ENCODE measurements at places on chromosomes 4 and X.
A peak's percentile ranks its signal among the peaks of the same experiment; 100 is the strongest.

GRCh38 chr4:69458184-69458826 is 37.4 kb downstream of the UGT2B4 start:
- DNase-seq = no peak

GRCh38 chr4:127236889-127237288 is 395.9 kb upstream of the INTU start:
- DNase-seq = no peak

DNA sequence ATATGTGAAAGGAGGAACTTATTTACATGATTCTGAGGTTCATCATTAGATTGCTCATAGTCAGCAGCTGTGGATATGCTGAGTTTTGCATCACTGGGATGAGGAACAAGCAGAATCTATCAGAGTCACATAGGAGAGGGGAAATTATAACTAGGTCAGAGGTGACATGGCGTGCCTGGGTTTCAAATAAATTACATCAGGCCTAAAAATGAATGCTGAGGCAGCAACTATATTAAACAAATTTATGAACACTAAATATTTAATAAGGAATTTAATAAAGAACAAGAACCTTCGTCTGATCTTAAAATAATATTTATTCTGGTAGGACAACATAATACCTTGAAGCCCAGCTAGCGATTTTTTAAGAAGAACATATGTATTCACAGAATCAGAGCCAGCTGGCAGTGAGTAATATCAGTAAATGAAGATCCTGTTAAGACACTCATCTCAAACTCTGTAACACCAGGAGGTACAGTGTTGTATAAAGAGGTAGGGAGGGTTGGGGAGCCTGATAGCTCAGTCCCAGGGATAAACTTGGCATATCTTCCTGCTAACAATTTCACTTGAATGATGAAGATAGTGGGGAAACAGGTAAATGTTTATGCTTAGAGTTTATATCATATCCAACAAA is 60.9 kb upstream of the HS3ST1 start:
- no peak for DNase-seq

DNA sequence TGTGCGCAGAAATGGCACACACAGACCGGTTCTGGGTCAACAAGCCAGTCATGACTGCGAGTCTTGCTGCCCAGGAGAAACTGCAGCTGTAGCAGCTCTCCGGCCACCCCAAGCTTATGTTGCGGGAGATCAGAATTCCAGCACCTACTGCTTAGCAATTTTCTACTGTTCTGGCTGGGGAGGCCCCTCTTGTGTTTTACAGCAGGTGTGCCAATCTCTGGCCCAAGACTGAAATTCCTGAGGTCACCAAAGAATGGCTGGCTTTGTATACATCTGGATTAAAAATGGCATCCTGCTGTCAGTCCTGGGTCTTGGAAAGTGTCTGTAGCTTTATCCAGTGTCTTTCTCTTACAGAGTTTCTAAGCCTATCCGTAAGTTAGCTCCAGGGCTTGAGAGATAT is 68.9 kb upstream of the TRAM1L1 start:
- DNase-seq = no peak

DNA sequence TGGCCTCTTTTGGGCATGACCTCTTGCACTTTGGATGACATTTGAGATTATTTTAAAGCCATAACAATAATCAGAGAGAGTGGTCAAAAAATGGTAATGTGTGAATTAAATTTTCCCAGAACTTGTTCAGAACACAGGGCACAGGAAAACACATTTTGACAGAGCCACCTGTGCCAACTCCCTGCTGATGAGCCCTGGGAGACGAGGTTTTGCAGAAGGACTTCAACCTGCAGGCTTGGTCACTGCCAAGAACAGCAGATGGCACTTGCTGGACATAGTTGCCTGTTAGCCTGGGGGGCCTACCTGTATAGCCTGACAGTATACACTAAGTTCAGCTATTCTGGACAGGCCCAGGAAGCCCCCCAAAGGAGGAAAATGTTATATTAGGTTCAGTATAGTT is 277.8 kb upstream of the EMCN start:
- DNase-seq = no peak

DNA sequence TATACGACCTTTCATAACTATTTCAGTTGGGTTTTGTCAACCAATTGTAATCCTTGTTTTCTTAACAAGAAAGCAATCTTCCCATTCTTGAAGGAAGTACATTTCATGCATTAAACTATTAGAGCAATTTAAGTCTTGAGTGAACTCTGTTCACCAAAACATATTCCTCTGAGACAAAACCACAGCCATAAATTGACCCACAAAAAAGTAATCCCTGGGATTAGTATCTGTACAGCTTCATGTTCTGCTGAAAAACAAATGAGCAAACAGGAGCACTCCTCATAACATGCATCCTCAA is 207.0 kb upstream of the PDE5A start:
- DNase-seq = no peak

DNA sequence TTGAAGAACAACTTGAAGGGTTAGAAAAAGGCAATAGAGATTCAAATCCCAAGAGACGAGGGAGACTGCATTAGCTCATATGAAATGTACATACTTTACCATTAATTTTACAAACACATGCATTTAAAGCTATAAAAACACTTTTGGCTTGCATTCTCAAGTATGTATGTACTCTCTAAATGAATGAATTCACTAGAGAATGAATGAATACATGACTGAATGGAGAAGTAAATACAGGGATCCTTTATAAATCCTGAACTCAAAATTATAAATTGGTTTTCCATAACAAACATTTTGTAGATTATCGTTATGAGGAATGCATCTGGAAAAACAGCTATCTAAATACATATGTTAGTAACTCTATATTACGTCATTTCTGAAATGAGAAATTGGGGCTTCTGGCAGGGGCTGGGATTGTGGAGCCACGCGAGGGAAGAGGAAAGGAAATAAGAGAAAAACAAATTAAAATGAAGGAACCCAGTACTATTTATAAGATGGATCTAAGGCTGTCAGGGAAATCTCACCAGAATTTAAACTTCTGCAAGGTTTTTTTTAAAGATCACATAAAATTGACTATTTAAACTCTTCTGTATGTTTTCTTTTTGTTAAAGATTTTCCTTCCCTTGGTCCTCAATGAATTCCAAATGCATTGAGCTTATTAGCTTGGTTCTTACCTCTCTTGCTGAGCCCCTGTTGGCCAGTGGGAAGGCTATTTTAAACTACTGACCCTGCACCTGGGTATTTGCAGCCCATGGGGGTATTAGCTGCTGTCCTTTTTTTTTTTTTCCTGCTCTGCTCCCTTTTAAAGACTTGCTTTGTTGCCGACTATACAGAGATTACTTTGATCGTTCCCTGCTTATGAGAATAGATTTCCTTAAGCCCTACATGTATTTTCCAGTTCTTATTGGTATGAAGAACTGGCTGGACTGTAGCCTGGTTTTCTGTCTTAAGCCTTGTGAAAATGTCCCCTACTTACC is 207.8 kb downstream of the ADGRL3 start:
- no peak for DNase-seq

GRCh38 chr4:173490256-173490655 is 39.8 kb downstream of the HAND2 start:
- no peak for DNase-seq

- no peak for DNase-seq
Observed at GRCh38 chr4:163638909-163639308, 144.4 kb downstream of the TMA16 start.

- DNase-seq = no peak
Observed at GRCh38 chr4:46986922-46987638, 6.3 kb downstream of the GABRA4 start.

GRCh38 chr4:168453146-168453545 is 27.1 kb downstream of the DDX60L start:
- no peak for DNase-seq

- DNase-seq = no peak
Observed at GRCh38 chrX:13085526-13085925, 41.1 kb upstream of the FAM9C start.

DNA sequence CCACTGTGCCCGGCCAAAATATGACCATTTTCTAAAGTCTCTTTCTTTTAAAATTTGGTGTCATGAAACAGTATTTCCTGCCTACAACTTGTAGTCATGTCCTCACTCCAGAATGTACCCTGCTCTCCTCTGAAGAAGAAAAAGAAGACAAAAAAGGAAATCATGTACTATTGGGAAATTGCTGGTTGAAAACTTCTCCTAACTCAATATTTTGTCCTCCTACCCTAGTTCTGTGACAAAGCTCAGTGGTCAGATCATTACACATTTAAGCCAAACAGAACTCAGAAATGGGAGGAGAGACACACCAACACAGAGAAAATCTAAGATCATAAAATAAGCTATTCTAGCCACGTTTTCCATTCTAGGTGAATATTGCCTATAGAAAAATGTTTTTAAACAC is 127.7 kb downstream of the IRF2 start:
- no peak for DNase-seq

DNA sequence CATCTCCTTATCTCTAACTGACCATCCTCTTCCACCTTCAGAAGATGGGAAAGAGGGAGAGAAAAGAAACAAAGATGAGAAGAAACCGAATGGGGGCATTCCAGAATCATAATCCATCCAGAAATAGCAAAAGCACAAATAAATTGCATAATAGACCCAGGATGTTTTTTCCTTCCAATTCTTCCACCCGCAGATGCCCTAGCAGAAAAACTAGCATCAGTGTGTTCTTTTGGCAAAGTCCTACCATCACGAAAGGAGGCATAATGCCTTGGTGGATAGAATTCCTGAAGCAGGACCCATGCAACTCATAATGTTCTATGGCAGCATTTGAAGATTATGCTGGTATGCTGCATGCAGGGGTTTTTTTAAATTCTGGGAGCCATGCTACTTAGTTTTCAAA is 279.2 kb downstream of the PPP3CA start:
- no peak for DNase-seq

- no peak for DNase-seq
Observed at GRCh38 chr4:106340774-106341173, 24.4 kb downstream of the AIMP1 start.

- DNase-seq = no peak
Observed at GRCh38 chrX:63424063-63424462, 72.9 kb upstream of the SPIN4 start.

DNA sequence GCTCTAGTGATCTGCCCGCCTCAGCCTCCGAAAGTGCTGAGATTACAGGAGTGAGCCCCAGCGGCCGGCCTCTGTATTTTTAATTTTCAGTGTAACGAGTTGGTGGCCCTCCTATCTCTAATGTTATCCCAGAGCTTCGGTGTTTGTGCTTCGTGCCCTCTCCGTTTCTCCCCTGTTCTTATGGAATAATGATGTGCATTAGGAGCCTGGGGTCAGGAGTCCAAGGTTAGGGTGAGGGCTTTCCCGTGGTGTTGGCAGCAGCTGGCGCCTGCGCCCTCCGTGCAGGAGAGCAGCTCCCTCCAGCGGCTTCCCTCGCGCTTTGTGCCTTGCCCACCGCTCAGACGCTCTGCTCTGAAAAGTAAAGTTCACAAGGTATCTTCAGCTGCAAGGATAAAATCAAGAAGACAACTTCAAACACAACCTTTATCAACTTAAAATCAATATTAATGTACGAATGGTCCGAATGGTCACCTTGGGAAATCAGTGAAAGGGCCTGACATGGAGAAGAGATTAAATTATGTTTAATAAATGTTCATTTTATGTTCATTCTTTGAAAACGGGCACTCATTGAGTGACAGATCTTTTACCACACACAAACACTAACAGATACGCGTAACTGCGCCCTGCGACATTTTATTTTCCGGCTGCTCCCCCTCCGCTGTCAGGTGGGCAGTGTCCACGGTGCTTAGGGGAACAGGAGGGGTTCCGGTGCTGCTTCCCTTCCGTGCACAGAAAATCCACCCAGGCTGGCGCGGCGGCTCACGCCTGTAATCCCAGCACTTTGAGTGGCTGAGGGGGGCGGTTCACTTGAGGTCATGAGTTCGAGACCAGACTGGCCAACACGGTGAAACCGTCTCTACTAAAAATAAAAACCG is 62.4 kb downstream of the TRAPPC11 start:
- DNase-seq = no peak

DNA sequence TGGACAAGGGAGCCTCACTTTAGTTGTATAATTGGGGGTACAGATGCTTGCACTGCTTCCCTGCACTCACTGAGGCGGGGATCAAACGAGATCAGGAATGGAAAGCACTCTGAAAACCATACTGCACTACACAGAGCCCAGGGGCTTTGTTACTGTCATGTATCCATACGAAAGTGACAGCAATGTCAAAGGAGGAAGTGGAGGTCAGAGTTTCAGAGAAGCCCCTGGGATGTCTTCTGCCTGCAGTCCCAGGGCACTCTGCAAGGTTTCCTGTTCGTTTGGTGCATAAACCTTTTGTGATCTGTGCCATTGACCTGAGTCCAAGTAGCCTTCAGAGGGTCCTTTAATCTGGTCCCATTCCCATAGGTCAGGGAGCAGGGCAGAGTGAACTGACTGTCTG is 31.2 kb downstream of the RNF175 start:
- DNase-seq = no peak

DNA sequence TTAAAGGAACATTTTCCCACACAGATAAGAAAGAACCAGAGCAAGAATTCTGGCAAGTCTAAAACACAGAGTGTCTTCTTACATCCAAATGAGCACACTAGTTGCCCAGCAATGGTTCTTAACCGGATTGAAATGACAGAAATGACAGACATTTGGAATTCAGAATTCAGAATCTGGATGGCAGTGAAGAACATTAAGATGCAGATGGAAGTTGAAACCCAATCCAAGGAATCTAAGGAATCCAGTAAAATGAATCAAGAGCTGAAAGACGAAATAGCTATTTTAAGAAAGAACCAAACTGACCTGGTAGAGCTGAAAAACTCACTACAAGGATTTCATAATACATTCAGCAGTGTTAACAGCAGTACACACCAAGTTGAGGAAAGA is 21.5 kb downstream of the ANAPC10 start:
- no peak for DNase-seq

DNA sequence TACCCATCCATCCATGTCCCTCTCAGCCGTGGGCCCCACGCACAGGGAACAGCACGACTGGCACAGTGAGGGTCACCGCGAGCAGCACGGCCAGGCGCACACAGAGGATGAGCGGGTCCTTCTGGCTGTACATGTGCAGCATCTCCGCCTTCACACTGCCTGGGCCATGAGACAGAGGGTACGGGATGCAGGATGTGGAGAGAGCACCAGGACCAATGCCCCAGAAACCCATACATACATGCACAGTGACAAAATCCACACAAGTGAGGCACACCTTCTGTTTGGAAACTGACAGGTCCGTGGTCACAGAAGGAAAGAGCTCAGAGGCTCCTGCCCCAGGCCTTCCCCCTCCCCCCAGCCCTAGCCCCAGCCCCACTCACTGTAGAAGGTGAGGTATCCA is 9.5 kb downstream of the SLC38A5 start:
- DNase-seq = no peak

DNA sequence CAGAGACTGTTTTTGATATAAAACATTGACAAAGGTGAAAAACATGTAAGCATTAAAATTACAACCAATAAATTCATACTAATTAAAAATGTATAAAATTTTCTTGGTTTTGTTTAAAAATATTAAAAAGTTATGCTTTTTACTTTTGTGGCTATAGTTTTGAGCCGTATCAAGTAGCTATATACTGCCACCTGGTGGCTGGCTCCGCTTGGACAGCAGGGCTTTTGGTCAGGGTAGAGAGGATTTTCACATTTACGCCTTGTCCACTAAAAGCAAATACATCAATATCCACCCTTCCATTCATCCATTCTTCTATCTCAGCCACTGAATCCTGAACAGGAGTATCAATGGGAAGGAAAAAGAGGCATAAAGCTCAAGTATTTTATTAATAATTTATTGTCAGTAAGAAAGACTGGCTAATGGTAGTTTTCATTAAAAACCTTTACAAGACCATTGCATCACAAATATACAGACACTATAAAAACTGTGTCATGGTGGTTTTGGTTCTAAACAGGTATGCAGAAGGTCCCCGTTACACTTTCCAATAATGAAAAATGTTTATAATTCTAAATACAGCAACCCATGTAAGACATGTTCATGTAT is 32.1 kb upstream of the MTNR1A start:
- DNase-seq = peak; percentile 16

All from NCI-H526 (cell line).